Activated T-helper 9 cell treated with anti-CD3 and anti-CD28 coated beads, Interleukin-2, amount 50 U/mL, for 16 hours (primary cell): ENCODE measurements at places on chromosomes 7 and 10.

- no peak for DNase-seq
These were observed 28.7 kb downstream of the ICA1 start for GRCh38 chr7:8232999-8233847.

- DNase-seq, result no peak
These were observed 15.8 kb downstream of the TSPAN12 start for GRCh38 chr7:120842121-120842621.

GRCh38 chr7:140390466-140391190, 7.7 kb downstream of the SLC37A3 start:
- no peak for DNase-seq

DNA sequence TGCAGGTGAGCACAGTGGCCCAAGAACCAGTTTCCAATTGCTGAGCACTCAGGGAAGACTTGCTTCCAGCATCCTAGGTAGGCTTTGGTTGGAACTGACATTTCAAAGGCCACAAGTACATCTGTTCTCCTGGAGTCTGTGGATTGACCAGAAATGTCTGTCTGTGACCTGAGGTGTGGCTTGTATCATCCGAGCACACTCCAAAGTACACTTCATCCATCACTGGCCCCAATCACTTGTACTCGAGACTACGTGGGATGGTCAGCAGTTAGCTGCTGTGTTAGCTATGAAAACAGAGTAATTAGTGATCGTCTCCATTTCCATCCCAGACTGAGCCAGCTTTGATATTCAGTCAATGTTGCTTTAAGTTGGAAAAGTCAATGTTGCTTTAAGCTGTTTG, 45.0 kb downstream of the MKI67 start:
- no peak for DNase-seq

- DNase-seq, result no peak
These were observed 18.7 kb downstream of the MMP21 start for GRCh38 chr10:125756853-125757487.

DNA sequence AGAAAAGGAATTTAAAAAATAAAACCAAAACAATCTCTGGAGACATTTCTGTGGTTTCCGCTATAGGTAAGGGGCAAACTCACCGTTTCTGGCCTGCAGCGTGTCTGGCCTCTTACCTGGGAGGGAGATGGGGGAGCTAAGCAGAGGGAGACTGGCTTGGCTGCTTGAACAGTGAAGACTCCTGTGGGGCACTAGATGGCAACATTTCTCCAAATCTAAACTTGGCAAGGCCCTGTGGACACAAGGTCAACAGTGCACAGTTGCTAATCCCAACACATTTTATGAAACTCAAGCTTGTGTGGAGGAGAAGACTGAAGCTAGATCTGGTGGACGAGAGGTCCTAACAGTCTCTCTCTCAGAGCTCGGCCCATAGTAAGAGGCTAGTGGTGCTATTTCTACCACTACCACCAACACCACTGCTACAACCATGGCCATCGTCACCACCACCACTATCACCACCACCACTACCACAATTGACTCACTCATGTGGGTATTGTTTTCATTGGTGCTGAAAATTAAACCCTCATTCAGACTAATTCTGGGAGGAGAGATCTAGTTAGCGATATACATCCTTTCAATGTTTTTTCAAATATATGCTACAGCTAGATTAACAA, 28.4 kb upstream of the CDHR3 start:
- DNase-seq, result no peak
